ENCODE measurements at places on chromosomes 4 and X.

- no peak for DNase-seq
Measured at GRCh38 chrX:103932133-103932532, 30.3 kb upstream of the TMSB15B start.

GRCh38 chr4:41388080-41388479, 131.4 kb downstream of the UCHL1 start:
- DNase-seq, result no peak

- DNase-seq, result no peak
Measured at GRCh38 chr4:57168982-57169381, 58.8 kb upstream of the IGFBP7 start.

DNA sequence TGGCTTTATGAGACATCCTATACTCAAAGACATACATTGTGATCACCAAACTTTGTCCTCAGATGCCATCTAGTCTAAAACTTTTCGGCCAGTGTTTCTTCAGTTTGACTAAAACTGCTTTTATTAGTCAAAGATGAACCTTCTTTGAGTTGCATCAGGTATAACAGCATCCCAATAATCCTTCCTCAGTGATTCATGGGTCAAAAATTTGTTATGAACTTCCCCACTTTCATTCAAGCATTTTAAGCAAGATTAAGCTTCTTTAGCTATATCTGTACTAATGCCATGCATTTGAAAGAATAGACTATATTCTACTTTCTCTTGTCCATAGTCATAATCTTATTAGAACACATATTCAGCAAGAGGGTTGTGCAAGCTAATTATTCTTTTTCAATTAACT, 1070.4 kb upstream of the ADGRL3 start:
- DNase-seq, result no peak

GRCh38 chr4:48138936-48139335, 4.9 kb upstream of the TXK start:
- no peak for DNase-seq
